ENCODE measurements at places on chromosomes 12 and 14. TPM values are rescaled to one million over a fixed set of nuclear protein-coding genes. Genes with fewer than 3 reads are reported as not detected.

- peaks cover 36% of the 10 kb centered on the region for H3K4me1 ChIP-seq
- peaks cover 37% of the 10 kb centered on the region for H3K27me3 ChIP-seq
- peak overlapping the region; percentile 77 for H3K4me3 ChIP-seq
- no peaks in the 10 kb centered on the region for H3K36me3 ChIP-seq
These were observed 3.7 kb downstream of the REM2 start for GRCh38 chr14:22886500-22887259.

DNA sequence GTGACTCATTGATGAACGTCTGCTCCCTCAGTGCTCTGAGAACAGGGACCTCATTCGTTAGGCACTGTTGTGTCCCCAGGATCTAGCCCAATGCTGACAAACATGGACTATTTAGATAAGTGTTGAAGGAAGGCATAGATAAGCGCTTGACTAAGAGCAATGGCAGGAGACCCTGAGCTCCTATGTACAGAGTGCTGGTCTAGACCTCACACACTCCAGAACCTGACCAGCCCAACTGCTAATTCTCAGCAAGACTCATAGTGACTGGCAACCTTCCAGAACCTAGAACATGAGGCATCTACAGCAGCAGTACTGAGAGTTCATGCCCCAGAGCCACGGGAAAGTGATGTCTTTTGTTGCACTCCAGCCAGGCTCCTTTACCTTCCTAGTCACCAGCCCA lies 69.2 kb downstream of the CRACR2A start:
- no peaks in the 10 kb centered on the region for H3K27me3 ChIP-seq
- H3K27ac ChIP-seq = no peak overlapping the region

DNA sequence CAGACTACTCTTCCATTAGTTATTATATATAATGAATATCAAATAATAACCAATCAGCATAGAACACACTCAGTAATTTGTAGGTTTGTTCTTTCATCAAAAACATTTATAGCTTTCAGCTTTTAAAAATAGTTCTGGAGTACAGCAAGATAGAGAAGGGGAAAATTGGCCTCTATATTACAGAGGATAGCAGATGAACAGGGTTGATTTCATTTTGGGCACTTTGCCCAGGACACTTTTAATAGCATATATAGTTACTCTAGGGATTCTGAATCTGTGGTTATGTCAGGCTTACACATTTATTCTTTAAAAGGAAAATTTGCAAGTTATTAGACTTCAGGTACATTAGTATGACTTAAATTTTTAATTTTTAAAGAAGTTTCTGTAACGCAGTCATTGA lies 52.6 kb downstream of the IFT81 start:
- H3K4me1 ChIP-seq = no peaks in the 10 kb centered on the region
- no peaks in the 10 kb centered on the region for H3K36me3 ChIP-seq

Gene ZCRB1
- total RNA-seq = 55.9 TPM

Gene OVCH1
- not detected for total RNA-seq

DNA sequence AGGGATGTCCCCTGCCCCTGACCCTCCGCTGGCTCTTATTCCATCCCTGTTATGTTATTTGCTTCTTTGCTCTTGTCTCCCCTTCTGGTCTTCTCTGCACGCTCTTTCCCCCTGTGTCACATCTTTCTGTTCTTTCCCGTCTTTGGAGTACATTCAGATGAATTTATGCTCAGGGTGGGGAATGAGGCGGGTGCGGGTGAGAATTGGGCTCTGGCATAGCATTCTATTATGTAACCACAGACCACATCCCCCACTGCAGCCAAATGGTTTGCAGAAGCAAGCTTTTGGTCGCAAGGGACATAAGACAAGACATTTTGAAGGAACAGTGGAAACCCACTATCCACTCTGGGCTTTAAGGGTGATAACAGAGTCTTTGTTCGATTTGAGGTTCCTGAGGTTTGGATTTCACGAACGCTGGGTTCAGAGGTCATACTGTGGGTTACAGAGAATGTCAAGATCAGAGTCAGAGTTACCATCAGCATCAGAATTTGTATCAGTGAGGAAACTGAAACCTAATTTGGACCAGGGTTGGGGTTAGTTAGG lies 3.8 kb downstream of the ENDOU start:
- no peaks in the 10 kb centered on the region for H3K27me3 ChIP-seq
- peaks cover 17% of the 10 kb centered on the region for H3K36me3 ChIP-seq
- H3K4me3 ChIP-seq = peak overlapping the region; percentile 26
- peak; percentile 80 for DNase-seq

Gene GDF3
- not detected for total RNA-seq

- no peak overlapping the region for H3K4me3 ChIP-seq
- peaks cover 5% of the 10 kb centered on the region for H3K4me1 ChIP-seq
- H3K36me3 ChIP-seq = no peaks in the 10 kb centered on the region
- no peaks in the 10 kb centered on the region for H3K27me3 ChIP-seq
- DNase-seq = no peak
These were observed 348.8 kb downstream of the TMEM117 start for GRCh38 chr12:44184499-44185206.

Gene DIO3
- not detected for total RNA-seq

DNA sequence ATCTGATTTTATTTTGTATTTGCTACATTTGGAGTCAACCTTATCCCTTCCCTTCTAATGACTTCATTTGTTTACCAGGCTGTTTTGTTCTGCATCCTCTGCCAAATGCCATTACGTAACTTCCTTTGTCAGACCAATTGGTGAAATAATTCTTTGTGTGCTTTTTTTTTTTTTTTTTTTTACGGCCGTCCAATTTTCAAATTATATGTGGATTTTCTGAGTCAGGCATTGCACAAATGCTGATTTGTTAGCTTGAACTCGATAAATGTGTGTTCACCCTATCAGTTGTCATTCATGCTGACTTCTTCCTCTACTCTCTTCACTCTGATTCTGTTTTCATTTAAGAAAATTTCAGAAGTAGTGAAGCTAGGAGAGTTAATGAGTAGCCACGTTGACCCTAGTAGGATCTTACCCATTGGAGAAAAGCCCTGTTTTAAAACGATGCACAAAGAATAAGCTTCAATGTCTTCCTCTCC lies 386.2 kb downstream of the DIO2 start:
- H3K4me1 ChIP-seq = no peaks in the 10 kb centered on the region
- H3K36me3 ChIP-seq = no peaks in the 10 kb centered on the region
- no peak for DNase-seq

GRCh38 chr12:92866418-92866817 lies 62.7 kb downstream of the EEA1 start:
- H3K36me3 ChIP-seq = peaks cover 10% of the 10 kb centered on the region
- H3K4me3 ChIP-seq = no peak overlapping the region
- no peak overlapping the region for H3K27ac ChIP-seq
- H3K27me3 ChIP-seq = no peaks in the 10 kb centered on the region
- DNase-seq = no peak

DNA sequence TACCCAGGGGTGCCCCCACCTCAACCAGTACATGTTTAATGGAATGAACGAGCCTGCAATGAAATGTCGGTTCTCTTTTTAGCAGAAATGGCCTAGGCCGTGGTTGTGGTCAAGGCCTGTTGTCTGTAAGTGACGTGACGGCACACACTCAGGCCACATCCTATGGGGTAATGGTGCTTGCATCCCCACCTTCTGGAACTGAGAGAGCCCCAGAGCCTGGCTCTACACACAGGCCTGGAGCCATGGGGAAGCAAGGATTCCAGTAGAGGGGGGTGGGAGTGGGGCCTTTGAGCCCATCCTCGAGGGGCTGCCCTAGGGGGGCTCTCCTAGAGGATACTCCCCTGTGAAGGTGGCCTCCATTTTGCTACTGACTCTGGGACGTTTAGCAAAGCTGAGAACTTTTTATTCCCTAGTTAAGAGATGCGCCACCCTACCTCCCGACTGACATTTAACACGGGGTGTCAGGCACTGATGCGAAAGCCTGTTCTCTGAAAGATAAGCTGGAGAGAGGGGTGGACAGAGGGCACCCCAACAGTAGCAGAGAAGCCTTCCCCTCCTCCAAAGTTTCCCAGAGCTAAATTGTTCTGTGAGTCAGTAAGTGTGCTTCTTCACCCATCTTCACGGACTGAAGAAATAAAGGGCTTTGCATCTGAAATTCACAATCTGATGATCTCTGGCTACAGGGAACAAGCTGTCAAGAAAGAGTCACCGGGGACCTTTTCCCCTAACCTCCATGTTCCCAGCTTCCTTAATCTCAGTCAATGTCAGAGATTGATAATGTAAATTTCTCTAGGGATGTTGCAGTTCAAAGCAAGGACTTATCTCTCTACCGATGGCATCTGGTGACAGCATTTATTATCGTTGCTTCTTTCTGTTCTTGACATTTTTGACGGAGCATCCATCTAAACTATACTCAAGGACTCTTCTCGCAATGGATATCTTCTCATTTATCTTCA lies 6.8 kb downstream of the RIN3 start:
- H3K4me3 ChIP-seq = peak overlapping the region; percentile 34
- peaks cover 97% of the 10 kb centered on the region for H3K4me1 ChIP-seq
- peaks cover 35% of the 10 kb centered on the region for H3K36me3 ChIP-seq
- peak; percentile 87 for DNase-seq
- H3K27me3 ChIP-seq = no peaks in the 10 kb centered on the region

GRCh38 chr12:76032043-76032981 lies 736 bp upstream of the PHLDA1 start:
- peak overlapping the region; percentile 97 for H3K27ac ChIP-seq
- H3K36me3 ChIP-seq = peaks cover 34% of the 10 kb centered on the region
- peak; percentile 70 for DNase-seq

DNA sequence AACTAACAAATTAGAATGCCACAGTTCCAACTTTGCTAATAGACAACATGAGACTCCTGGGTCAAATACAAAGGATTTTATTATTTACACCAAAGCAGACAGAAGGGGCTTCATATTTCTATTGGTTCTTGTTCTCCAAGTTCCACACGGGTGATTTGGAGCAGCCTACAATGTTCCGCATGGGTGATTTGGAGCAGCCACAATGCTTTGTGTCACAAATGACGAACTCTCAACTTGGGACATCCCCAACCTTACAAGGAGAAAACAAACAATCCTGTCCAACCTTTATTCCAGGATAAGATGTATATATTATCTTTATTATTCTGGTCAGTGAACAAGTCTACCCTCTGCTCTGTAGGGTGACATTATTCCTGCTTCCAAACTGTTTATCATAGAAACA lies 694.3 kb upstream of the MGAT4C start:
- H3K4me1 ChIP-seq = no peaks in the 10 kb centered on the region
- no peaks in the 10 kb centered on the region for H3K36me3 ChIP-seq
- no peaks in the 10 kb centered on the region for H3K27me3 ChIP-seq
- DNase-seq = no peak

GRCh38 chr12:1262011-1262410 lies 271.0 kb downstream of the ERC1 start:
- no peak overlapping the region for H3K27ac ChIP-seq
- DNase-seq = no peak
- H3K4me3 ChIP-seq = no peak overlapping the region
- H3K4me1 ChIP-seq = no peaks in the 10 kb centered on the region

Gene HNRNPC
- total RNA-seq = 718 TPM

DNA sequence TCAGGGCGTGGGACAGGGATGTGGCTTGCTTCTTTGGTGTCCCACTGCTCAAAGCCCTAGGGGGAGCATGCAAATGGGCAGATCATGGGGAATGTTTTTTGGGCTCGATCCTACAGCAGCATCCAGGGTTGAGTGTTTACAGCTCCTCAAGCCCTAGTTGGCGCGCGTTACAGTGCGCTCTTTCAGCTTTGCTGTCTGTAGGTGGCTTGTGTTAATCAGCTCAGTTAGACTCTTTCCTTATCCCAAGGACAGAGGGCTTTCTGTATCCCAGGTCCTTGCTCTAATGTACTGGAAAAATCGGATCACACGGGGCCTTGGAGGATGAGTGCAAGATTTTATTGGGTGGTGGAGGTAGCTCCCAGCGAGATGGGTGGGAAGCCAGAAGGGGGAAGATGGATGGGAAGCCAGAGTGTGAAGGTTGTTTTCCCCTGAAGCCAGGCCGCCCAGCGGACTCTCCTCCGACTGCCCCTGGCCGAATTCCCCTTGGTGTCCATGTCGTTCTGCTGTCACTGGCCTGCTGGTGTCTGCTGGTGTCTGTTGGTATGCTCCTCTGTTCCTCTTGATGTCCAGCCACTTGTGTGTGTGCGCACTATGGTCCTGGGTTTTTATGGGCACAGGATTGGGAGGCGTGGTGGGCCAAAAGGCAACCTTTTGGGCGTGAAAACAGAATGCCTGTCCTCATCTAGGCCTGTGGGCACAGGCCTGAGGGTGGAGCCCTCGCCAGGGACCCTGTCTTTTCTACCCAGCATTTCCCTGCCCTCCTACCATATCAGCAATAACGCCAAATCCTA lies 10.7 kb upstream of the TXNRD1 start:
- no peak overlapping the region for H3K27ac ChIP-seq
- H3K36me3 ChIP-seq = peaks cover 9% of the 10 kb centered on the region
- no peak overlapping the region for H3K4me3 ChIP-seq
- no peak for DNase-seq
- peaks cover 7% of the 10 kb centered on the region for H3K27me3 ChIP-seq

DNA sequence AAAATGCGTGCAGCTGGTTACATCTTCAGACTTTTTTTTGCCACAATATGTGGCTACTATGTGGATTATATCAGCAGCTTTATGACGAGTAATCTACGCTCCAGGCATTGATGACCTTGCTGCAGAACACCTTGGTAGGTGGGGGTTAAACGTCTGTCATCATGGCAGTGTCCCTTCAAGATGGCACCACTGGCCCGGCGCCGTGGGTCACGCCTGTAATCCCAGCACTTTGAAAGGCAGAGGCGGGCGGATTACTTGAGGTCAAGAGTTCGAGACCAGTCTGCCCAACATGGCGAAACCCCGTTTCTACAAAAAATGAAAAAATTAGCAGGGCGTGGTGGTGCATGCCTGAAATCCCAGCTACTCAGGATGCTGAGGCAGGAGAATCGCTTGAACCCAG lies 177.5 kb downstream of the AEBP2 start:
- no peaks in the 10 kb centered on the region for H3K27me3 ChIP-seq
- no peak for DNase-seq
- H3K4me1 ChIP-seq = peaks cover 3% of the 10 kb centered on the region
- no peak overlapping the region for H3K4me3 ChIP-seq
- H3K36me3 ChIP-seq = no peaks in the 10 kb centered on the region

GRCh38 chr14:60616461-60616959 lies 32.8 kb downstream of the SIX1 start:
- H3K27me3 ChIP-seq = peaks cover 39% of the 10 kb centered on the region
- no peak overlapping the region for H3K4me3 ChIP-seq
- H3K4me1 ChIP-seq = no peaks in the 10 kb centered on the region
- H3K27ac ChIP-seq = no peak overlapping the region
- H3K36me3 ChIP-seq = no peaks in the 10 kb centered on the region
- DNase-seq = no peak

Gene NEUROD4
- total RNA-seq = not detected

- H3K27me3 ChIP-seq = no peaks in the 10 kb centered on the region
- no peak overlapping the region for H3K27ac ChIP-seq
- peaks cover 54% of the 10 kb centered on the region for H3K36me3 ChIP-seq
- H3K4me1 ChIP-seq = peaks cover 66% of the 10 kb centered on the region
- DNase-seq = no peak
These were observed 55.9 kb upstream of the SRSF5 start for GRCh38 chr14:69711065-69711464.

Gene CIROP
- not detected for total RNA-seq
